ENCODE measurements at places on chromosomes 2 and 18.

- no peak for DNase-seq
Observed at GRCh38 chr2:235934774-235935484, 233.3 kb downstream of the GBX2 start.

DNA sequence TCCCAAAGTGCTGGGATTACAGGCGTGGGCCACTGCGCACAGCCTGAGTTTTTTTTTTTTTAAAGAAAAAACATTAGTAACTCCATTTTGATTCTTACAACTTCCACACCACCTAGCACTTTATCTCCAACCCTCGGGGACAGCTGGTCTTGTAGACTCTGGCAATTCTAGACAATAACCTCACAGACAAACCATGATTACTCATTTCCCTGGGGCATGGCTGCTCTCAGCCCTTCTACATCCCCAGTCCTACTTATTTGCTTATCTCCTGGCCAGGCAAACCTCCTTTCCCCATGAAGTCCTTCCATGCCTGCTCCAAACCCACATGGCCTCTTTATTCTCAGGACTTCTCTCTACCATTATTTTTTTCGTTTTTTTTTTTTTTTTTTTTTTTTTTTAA lies 91.1 kb downstream of the ACTR3 start:
- no peak for DNase-seq

- DNase-seq = no peak
Observed at GRCh38 chr18:26493021-26493420, 55.3 kb downstream of the KCTD1 start.

DNA sequence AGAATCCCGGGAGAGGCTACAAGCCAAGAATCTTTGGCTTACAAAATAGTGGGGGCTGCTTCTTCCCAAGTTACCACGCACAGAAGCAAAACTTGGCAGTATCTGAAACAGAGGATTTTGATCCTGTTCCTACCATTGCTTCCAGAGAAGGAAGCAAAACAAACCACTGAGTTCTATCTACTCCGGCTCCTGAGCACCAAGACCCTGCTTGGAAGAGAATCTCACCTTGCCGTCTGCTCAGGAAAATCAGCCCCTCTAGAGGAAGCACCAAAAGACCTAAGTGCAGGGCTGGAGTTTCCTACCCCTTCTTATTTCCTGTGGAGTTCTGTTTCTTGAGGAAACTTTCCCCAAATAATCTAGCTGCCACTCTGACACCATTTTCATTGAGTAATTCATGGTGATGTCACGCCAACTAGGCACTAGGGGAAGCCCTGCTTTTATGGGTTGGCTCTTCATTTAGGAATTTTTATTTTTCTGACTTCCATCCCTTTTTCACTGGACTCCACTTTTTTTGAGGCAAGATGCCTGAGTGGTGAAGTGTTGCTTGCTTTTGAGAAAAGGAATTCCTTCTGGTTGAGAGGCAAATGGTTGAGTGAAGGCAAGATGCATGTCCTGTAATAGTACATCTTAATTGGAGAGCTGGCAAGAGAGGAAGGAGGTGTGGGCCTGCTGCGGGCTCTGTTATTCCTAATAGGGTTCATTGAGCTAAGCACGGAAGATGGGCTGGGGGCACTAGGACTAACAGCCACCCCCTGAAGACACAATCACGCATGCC lies 36.8 kb upstream of the EML4 start:
- DNase-seq = no peak

DNA sequence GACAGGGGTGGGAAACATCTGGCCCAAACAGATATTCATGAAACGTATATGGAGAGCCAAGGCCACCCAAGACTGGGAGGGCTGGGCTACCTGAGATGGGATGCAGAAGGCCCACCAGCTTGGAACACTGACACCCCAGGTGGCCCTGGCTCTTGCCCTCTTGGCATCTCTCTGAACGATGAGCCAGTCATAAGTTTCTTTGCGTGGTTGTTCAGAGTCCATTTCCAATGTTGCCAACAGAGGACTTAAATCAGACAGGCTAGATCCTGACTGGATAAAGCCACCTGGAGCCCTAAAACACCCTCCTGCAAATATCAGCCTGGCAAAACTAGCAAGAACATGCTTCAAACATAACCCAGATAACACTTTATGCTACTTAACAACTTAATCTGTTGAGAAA lies 42.6 kb downstream of the LPIN2 start:
- no peak for DNase-seq

- DNase-seq = no peak
Observed at GRCh38 chr2:218368621-218369153, 12.0 kb downstream of the CATIP start.

DNA sequence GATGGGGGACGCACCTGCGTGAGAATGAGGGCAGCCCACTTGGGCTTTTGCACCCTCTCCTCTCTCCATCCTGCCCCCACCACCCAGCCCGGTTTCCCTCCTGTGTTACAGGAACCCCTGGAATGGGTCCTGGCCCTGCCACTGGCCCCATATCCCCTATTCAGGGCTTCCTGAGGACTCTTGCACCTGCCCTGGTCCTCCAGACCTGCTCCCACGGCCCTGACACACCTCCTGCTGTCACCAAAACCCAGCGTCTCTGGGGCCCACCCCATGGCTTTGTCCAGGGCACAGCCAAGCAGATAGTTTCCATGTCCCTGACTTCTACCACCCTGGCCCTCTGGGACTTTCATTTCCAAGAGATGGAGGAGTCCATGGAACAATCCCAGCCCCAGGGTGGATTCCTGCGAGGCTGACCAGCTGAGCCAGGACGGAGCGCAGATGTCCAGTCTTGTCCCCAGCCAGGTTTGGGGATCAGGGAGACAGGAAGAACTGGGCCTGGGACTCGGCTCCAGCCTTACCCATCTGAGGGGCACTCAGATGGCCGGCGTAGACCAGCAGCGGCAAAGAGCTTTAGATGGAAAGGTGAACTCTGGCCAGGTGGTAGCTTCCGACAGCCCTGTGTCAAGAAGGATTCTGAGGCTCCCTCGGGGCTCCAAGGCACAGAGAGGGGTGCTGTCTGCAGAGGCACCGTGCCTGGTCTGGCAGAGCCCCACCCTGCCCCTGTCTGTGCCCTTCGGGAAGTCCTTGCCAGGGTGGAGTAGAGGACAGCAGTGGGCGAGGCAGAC lies 12.0 kb downstream of the GPR35 start:
- DNase-seq = no peak

DNA sequence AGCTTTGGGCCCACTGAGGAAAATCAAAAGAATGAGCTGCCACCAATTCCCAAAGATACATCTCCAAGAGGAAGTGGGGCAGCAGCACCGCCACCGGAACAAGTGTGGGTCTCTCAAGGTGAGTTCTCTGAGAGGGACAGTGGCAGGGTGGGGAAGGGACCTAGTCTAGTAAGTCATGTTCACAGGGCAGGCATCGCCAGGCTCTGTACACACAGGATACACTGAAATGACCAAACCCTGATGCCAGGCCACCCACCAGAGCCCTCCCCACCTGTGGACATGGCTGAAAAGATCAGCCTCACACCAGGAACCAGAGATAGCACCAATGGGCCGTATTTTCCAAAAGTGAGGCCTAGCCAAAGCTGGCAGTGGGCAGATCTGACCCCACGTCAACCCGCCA lies 108.2 kb upstream of the SMAD2 start:
- no peak for DNase-seq

- no peak for DNase-seq
Observed at GRCh38 chr2:215554689-215555498, 119.0 kb upstream of the FN1 start.

GRCh38 chr2:217383620-217384019 lies 523.8 kb upstream of the TNP1 start:
- no peak for DNase-seq

DNA sequence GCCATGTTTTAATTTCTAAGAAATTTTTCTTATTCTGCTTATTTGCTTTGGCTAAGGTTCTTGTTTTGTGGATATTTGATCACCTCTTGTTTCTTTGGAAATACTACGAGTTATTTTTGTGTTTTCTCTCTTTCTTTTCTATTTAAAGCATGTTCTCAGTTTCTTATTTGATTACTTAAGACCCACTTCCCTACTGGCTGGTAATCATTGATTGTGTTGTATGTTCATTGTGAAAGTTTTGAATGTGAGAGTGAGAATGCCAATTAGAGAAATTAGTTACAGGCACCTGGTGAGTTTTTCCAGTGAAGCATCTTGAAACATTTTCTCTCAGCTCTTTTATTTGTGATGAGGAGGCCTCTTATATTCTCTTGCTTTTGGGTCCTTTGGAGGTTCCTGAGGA lies 226.7 kb upstream of the MC4R start:
- DNase-seq = no peak

DNA sequence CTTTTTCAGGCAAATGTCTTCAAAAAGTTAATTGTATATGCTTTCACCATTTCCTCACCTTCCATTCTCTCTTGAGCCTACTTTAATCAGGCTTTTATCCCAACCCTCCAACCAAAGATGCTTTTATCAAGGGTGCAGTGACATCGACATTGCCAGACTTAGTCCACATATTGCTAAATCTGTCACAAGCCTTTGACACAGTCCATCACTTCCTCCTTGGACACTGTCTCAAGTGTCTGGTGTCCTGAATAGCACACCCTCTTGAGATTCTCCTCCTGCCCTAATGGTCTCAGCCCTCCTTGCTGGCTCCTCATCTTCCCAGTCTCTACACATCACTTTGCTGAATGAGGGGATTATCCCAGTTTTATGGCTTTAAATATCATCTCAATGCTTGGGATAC lies 147.5 kb upstream of the SLC39A10 start:
- no peak for DNase-seq

- no peak for DNase-seq
Observed at GRCh38 chr2:204365811-204366210, 179.5 kb upstream of the PARD3B start.

- DNase-seq = no peak
Observed at GRCh38 chr2:129469871-129470270, 509.6 kb upstream of the RAB6C start.

GRCh38 chr2:182447163-182447562 lies 20.3 kb upstream of the PDE1A start:
- no peak for DNase-seq

- no peak for DNase-seq
Observed at GRCh38 chr18:60188958-60189357, 183.6 kb downstream of the MC4R start.

GRCh38 chr2:55781542-55781941 lies 87.9 kb upstream of the PNPT1 start:
- DNase-seq = no peak

GRCh38 chr2:46493241-46493970 lies 14.0 kb downstream of the TMEM247 start:
- DNase-seq = no peak

GRCh38 chr2:105618351-105618659 lies 126.4 kb upstream of the NCK2 start:
- no peak for DNase-seq

DNA sequence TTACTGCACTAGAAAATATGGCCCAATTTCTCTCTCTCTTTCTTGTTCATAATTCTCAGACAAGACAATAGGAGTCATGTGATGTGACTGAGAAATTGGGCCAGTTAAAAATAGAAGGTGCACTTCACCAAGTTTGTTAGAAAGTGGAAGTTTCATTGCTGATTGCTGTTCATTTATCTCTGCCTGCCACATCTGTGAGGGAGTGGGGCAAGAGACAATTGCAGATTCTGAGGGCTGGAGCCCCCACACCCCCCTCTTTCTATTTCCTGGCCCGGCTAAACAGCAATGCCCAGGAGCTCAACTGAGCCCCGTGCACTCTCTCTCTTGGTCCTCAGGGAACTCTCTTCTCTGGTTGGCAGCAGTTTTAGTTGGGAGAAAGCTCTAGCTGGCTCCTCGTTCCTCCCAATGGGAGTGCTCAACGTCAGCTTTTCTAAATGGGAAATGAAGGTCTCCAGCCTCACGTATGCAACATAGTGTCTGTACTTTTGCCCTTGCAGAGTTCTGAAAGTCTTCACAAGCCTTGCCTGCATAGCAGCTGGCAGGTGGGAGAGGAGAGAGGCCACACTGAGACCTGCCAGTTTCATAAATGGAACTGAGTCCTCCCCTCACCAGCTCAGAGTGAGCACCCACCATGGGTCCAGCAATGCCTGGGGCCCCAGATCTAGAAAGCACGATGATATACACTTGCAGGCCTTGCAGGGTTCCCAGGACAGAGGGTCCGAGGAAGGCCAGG lies 115.7 kb downstream of the MYCN start:
- DNase-seq = no peak

DNA sequence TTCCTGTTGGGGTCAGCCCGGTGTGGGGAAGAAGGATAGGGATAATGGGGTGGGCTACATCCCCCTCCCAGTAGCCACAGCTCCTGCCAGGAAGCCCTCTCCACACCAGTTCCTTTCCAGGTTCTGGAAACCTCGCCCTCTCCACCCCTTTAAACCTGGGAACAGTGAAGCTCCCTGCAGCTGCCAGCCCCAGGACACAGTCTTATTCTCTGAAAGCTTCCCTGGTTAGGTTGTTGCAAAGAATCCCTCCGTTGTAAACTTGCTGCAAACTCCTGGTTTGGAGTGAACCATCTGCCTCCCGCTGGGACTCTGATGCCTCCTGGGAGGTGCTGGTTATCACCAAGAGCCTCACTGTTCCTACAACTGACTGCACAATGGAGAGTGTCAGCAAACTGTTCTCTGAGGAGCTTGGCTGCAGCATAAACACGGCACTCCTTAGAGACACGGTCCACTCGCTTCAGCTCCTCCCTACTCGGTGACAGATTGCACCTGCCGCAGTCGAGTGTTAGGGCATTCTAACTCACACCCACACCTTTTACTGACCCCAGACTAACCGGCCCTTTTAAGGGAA lies 261.8 kb upstream of the RAB6C start:
- DNase-seq = no peak

- DNase-seq = no peak
Observed at GRCh38 chr2:231412618-231412963, 17.1 kb downstream of the B3GNT7 start.

DNA sequence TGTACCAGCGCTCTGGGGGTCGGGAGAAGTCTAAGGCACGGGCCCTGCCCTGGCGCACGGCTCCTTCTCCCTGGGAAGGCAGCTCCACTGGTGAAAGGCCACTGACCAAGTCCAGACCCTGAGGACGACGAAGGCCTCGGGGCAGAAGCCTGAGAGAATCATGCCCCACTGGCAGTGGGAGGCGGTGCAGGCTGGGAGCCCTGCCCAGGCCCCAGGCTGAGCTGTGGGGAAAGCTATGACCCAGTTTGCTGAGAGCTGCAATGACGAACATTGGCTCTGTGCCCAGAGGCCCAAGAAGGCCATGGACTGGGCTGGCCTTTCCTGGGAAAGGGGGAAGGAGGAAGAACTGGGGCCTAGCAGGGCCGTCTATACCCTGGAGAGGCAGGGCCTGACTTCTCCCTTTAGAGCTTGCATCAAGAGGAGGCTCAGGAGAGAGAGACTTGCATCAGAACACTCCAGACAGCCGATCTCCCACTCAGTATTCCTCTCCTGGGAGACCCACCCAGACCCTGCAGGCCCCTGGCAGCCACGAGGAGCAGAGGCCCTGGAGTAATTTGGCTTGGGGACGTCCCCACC lies 32.9 kb downstream of the HS1BP3 start:
- no peak for DNase-seq

GRCh38 chr2:27250652-27251379 lies 12.0 kb downstream of the SLC30A3 start:
- DNase-seq = no peak

- no peak for DNase-seq
Observed at GRCh38 chr2:31054842-31055388, 83.3 kb downstream of the GALNT14 start.

GRCh38 chr2:152444448-152444847 lies 109.5 kb downstream of the FMNL2 start:
- DNase-seq = no peak
